ENCODE measurements at places on chromosomes 16 and 17.

GRCh38 chr16:87391324-87391949, 699 bp upstream of the MAP1LC3B start:
- DNase-seq = peak; percentile 34

- no peak for DNase-seq
Measured at GRCh38 chr17:19750835-19751234, 2.7 kb upstream of the ALDH3A1 start.

DNA sequence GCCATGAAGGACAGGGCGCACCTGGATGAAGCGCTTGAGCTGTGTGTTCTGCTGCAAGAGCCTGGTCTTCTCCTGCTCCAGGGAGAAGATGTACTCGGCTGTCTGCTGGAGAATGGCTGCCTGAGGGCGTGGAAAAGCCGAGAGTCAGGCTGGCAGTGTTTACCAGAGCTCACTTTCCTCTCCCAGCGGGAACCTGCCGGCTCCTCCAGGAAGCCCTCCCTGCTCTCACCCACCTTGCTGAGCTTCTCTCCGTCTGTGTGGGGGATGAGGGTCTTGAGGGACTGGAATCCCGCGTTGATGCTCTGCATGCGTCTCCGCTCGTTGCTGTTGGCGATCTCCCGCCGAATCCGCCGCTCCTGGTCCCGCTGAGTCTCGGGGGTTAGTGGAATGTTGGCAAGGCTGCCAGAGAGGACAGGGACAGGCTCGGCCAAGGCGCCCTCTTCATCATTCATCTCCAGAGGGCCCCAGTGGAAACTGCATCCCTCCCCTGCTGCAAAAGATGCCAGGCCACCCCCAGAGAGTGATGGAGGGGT, 10.5 kb downstream of the TFAP4 start:
- no peak for DNase-seq

GRCh38 chr17:27413792-27414191, 42.5 kb upstream of the KSR1 start:
- DNase-seq = no peak

- DNase-seq = no peak
Measured at GRCh38 chr17:78535273-78536197, 41.7 kb downstream of the DNAH17 start.

- DNase-seq = no peak
Measured at GRCh38 chr17:56851008-56851407, 17.1 kb downstream of the DGKE start.

GRCh38 chr17:17921192-17922069, 50.8 kb downstream of the TOM1L2 start:
- peak; percentile 98 for DNase-seq

DNA sequence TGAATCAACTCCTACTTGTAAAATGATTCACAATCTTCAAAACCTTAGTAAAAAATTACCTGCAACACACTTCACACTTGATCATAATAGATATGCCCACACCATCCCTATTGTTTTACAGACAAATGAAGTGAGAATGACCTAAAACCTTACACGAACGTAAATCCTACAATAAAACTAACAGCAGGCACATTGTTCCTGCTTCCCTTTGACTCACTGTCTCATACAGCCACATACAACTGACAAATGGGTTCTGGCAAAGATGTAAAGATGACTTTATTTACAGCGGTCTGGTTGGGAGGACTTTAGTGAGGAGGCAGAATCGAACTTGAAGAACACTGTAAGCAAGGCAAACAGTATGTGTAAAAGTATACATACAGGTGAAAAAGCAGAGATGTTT, 188.7 kb downstream of the MYO1D start:
- DNase-seq = no peak

DNA sequence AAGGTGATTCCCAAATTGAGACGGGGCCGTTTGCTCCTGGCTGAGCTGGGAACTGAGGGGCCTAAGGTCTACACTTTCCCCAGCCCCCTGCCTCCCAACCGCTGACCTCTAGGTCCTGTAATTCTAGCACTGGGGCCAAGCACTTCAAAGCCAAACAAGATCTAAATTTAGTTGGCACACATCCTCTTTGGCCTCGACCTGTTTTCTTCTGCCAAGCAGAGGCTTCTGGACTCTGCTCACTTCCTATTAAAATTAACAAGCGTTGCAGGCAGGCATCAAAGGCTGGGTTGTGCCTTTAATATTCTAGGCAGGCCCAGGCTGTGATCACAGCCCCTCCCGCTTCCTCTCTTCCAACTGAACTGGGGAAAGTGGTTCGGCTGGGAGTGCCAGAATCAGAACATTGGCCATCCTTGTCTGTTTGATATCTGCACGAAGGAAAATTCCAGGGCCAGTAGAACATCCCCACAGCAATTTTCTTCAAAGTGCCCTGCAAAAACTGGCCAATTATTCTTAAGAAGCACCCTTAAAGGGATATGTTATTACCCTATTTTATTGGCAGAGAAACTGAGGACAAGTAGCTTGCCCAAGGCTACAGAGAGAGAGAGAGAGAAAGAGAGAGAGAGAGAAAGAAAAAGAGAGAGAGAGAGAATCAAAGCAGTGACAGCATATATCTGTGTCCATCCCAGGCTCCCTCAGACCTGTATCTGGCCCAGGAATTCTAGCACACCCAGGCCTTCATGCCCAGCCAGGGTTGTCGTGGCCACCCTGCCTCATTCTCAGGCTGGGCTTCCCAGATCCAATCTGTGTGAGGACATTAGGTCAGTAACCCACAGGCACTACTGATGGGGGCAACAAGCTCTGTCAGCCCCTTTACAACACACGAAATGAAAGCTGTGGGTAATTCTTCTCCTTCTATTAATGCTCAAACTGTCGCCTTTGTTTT, 12.8 kb upstream of the MT4 start:
- no peak for DNase-seq

- DNase-seq = no peak
Measured at GRCh38 chr17:17344507-17345293, 41.5 kb downstream of the NT5M start.

DNA sequence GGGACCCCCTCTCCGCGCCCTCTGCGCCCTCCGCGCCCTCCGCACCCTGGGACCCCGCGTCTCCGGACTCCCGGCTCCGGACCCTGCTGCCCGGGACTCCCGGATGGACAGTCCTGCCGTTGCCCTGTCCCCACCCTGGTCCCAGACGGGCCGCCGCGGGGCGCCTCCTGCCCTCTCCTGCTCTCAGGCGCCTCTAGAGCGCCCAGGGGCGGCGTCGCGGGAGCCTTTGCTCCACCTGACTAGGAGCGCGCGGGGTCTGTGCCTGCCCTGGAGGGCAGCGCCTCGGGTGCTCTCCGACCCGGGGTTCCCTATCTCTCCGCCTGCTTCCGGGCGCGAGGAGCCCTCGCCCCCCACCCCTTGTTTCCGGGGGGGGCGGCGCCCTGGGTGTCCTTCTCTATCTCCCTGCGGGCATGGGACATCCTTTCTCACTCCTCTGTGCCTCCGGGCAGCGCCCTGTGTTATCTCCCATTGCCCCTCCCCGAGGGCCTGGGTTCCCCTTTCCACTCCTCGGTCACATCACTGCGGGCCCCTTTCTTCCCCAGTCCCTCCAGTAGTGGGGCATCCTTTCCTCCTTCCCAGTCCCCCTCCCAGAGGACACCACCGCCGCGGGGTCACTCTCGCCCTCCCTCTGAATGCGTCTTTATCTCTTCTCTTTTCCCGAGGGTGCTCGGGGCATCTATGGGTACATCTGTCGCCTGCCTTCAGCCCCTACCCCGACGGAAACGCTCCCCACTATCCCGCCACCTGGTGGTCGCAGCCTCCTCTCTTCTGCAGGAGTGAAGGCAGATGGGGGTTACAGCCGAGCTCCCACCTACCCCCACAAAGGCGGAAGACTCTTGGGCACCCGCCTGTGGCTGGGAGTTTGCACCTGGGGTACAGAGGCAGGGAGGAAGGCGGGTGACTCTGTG, 875 bp downstream of the PRKCB start:
- no peak for DNase-seq
